Central memory CD8-positive, alpha-beta T cell (primary cell): ENCODE measurements at places on chromosomes 1 and 21.
A peak's percentile ranks its signal among the peaks of the same experiment; 100 is the strongest.

DNA sequence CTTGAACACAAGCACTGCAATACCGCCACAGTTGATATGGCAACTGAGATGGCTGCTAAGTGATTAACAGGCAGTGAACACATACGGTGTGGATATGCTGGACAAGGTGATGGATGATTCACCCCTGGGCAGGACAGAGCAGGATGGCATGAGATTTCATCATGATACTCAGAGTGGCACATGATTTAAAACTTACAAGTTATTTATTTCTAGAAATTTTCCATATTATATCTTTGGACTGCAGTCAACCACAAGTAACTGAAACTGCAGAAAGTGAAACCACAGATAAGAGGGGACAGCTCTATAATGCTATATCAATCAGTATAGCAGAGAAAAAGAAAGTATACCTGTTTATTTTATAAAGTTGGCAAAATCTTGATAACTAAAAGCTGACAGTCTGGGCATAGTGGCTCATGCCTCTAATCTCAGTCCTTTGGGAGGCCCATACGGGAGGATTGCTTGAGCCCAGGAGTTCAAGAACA, 47.9 kb downstream of the PHACTR4 start:
- H3K27me3 ChIP-seq: no peaks in the 10 kb centered on the region
- no peak overlapping the region for H3K4me3 ChIP-seq
- H3K36me3 ChIP-seq: peaks cover 2% of the 10 kb centered on the region
- H3K4me1 ChIP-seq: peaks cover 11% of the 10 kb centered on the region
- H3K27ac ChIP-seq: peak overlapping the region; percentile 74

DNA sequence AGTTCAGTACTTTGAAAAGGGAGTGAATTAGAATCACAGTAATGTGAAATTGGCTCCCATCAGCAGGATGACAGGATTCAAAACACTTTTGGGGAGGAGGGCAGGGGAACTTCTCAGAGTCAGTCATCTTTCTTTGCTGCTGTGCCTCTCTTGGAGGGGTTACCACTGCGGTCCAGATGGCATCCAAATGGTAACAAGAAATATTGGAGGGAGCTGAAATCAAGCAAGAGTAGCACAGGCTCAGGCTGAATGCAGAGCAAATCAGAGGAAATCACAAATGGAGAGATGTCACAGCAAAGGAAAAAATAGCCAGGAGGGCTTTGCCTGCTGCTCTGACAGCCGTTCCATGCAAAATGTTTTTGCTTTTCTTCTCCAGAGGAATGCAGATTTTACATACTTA, 75.0 kb upstream of the C8B start:
- no peaks in the 10 kb centered on the region for H3K4me1 ChIP-seq
- no peaks in the 10 kb centered on the region for H3K36me3 ChIP-seq
- H3K27me3 ChIP-seq: no peaks in the 10 kb centered on the region
- no peak overlapping the region for H3K27ac ChIP-seq

GRCh38 chr1:156475568-156476500, 24.7 kb downstream of the MEF2D start:
- peak overlapping the region; percentile 29 for H3K27ac ChIP-seq
- H3K36me3 ChIP-seq: peaks cover 90% of the 10 kb centered on the region
- peak overlapping the region; percentile 3 for H3K4me3 ChIP-seq
- no peaks in the 10 kb centered on the region for H3K27me3 ChIP-seq

- DNase-seq: no peak
- H3K4me3 ChIP-seq: no peak overlapping the region
- H3K27me3 ChIP-seq: no peaks in the 10 kb centered on the region
- H3K27ac ChIP-seq: no peak overlapping the region
- H3K36me3 ChIP-seq: peaks cover 1% of the 10 kb centered on the region
- no peaks in the 10 kb centered on the region for H3K4me1 ChIP-seq
These were observed 287.0 kb downstream of the GPATCH2 start for GRCh38 chr1:217343907-217344306.

- no peaks in the 10 kb centered on the region for H3K4me1 ChIP-seq
- H3K36me3 ChIP-seq: no peaks in the 10 kb centered on the region
- no peak overlapping the region for H3K4me3 ChIP-seq
These were observed 373.3 kb downstream of the TTLL7 start for GRCh38 chr1:83625646-83626045.

- no peaks in the 10 kb centered on the region for H3K27me3 ChIP-seq
- peaks cover 10% of the 10 kb centered on the region for H3K36me3 ChIP-seq
- no peak overlapping the region for H3K27ac ChIP-seq
- peaks cover 10% of the 10 kb centered on the region for H3K4me1 ChIP-seq
- H3K4me3 ChIP-seq: no peak overlapping the region
These were observed 2.7 kb downstream of the PPFIA4 start for GRCh38 chr1:203028784-203029553.

DNA sequence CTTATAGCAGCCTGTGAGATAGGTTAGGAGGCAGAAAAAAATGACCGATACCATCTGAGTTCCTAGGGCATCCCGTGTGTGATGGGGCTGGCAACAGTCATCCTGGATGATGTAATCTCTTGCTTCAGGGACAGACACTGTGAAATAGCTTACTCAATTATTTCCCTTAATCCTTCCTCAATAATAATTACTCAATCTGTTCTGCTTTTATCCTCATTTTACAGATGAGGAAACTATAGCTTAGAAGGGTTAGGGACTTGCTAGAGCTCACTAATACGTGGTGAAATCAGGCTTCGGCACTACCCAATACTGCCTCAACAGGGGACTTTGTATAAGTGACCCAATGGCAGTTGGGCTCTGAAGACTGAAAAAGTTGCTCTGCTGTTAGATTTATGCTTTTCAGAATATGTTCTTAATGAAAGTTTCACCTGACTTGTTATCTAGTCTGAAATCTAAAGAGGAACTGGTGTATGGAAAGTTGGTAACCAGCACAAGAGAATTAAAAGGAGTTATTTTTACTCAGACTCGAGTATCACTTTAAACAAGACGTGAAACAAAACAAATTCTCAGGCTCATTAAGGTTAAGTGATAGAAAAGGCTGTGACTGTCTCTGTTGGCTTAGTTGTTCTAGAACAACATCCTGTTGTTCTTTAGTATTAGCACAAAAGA, 14.4 kb downstream of the CD55 start:
- H3K36me3 ChIP-seq: peaks cover 28% of the 10 kb centered on the region
- H3K27me3 ChIP-seq: no peaks in the 10 kb centered on the region
- no peak for DNase-seq

DNA sequence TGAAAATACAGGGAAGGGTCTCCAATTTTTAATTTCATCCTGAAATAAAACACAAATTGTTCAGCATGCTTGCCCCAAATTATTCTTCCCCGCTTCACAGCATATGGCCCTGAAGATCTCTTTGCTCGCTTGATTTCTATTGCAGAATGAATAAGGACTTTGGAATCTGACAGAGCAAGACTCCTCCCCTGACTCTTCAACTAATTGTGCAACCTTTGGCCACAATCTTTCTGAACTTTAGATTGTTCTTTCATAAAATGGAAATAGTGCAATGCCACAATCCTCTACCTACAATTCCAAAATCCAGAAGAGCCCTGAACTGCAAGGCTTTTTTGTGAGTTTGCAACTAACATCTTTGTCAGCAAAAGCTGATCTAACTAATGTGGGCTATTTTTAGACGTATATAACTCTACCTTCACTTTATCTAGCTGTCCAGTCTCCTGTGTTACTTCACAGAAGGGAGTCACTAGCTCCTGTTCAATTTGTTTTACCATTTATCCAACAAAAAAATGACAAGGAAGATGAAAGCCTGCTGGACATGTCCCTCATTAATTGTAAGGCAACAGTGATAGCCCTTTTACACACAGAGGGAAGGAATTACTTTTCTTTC, 13.4 kb downstream of the RNASEL start:
- DNase-seq: no peak
- no peaks in the 10 kb centered on the region for H3K27me3 ChIP-seq
- H3K4me3 ChIP-seq: no peak overlapping the region
- H3K4me1 ChIP-seq: peaks cover 18% of the 10 kb centered on the region
- H3K36me3 ChIP-seq: peaks cover 52% of the 10 kb centered on the region
